HCT116 (cell line): ENCODE measurements at places on chromosomes 3 and 15.

DNA sequence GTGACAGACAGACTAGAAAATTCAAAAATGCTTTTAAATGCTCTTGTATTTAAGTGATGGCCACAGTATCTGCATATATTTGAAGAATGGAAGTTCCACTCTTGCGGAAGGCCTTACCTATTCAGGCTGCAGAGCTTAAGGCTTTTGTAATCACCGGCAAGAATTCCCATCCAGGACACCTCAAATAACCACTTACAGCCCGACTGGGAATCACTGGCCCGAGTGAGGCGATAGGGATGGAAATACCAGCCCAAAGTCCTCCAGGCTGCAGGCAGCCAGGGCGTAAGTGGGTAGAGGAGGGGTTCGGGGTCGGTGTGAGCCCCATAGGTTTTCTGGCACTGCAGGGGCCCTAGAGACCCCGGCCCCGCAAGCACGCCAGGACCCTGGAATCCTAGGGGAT is 9.5 kb downstream of the CMTM7 start:
- no peak for DNase-seq
- no peak overlapping the region for H3K4me3 ChIP-seq
- H3K27me3 ChIP-seq = no peaks in the 10 kb centered on the region
- H3K36me3 ChIP-seq = no peaks in the 10 kb centered on the region
- peaks cover 52% of the 10 kb centered on the region; the same call in 1 of the 2 replicates for H3K4me1 ChIP-seq
- H3K27ac ChIP-seq = no peak overlapping the region

- no peaks in the 10 kb centered on the region for H3K27me3 ChIP-seq
- no peaks in the 10 kb centered on the region for H3K36me3 ChIP-seq
- peak; percentile 54 for DNase-seq
- H3K27ac ChIP-seq = no peak overlapping the region
- H3K4me3 ChIP-seq = no peak overlapping the region
- H3K4me1 ChIP-seq = peaks cover 9% of the 10 kb centered on the region
Measured at GRCh38 chr3:169218314-169218983, 445.1 kb downstream of the MECOM start.

DNA sequence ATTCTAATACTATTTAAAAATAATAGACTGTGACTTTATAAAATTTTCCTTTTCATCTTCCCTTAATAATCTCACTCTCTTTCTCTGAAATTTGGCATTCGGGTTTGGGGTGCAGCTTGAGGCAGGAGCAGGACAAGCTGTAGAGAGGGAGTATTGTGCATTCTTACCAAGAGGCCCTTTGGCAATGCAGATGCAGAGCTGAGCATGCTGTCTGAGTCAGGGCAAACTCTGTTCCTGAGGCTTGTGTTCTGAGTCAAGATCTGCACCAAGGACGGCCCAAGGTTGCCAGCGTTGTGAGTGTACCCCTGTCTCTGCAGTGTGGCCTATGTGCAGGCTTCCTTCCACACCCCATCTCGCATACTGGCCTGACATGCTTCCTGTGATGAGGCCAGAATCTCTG is 343.8 kb upstream of the FRG2C start:
- H3K27ac ChIP-seq = no peak overlapping the region
- H3K4me1 ChIP-seq = no peaks in the 10 kb centered on the region
- H3K4me3 ChIP-seq = no peak overlapping the region
- DNase-seq = no peak
- no peaks in the 10 kb centered on the region for H3K36me3 ChIP-seq
- peaks cover 20% of the 10 kb centered on the region for H3K27me3 ChIP-seq

DNA sequence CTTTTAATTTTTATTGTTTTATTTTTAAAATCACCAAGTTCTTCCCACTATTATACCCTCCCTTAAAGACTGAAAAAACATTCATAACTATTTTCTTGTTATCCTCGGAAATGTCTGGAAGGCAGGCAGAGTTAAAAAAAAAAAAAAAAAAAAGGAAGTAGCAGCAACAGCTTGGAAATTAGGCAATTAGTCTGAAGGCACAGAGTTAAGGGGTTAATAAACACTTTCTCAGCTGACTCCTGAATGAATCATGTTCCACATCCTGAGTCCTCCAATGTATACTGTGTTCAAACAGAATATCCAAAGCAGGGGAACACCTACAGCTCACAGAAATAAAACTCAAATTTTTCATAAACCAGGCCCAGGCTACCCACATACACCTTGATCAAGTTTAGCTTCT is 5.8 kb downstream of the HEXA start:
- no peak overlapping the region for H3K4me3 ChIP-seq
- H3K36me3 ChIP-seq = no peaks in the 10 kb centered on the region
- no peaks in the 10 kb centered on the region for H3K27me3 ChIP-seq
- no peaks in the 10 kb centered on the region; the same call in 1 of the 2 replicates for H3K4me1 ChIP-seq
- H3K27ac ChIP-seq = no peak overlapping the region

GRCh38 chr15:55627730-55628368 is 39.7 kb upstream of the PYGO1 start:
- peak; percentile 92 for DNase-seq
- peak overlapping the region; percentile 54 for H3K27ac ChIP-seq
- H3K4me3 ChIP-seq = no peak overlapping the region
- peaks cover 27% of the 10 kb centered on the region for H3K4me1 ChIP-seq

GRCh38 chr3:14553871-14554270 is 13.7 kb upstream of the GRIP2 start:
- H3K27ac ChIP-seq = no peak overlapping the region
- H3K4me1 ChIP-seq = peaks cover 6% of the 10 kb centered on the region; the same call in 1 of the 2 replicates
- H3K27me3 ChIP-seq = no peaks in the 10 kb centered on the region
- H3K4me3 ChIP-seq = no peak overlapping the region
- no peaks in the 10 kb centered on the region for H3K36me3 ChIP-seq

- no peaks in the 10 kb centered on the region for H3K27me3 ChIP-seq
- DNase-seq = no peak
- no peaks in the 10 kb centered on the region for H3K4me1 ChIP-seq
- no peak overlapping the region for H3K4me3 ChIP-seq
Measured at GRCh38 chr3:174110761-174111160, 713.2 kb downstream of the NLGN1 start.

GRCh38 chr3:141485641-141486495 is 959 bp upstream of the RASA2 start:
- H3K4me1 ChIP-seq = peaks cover 12% of the 10 kb centered on the region
- no peak overlapping the region for H3K27ac ChIP-seq
- H3K36me3 ChIP-seq = no peaks in the 10 kb centered on the region
- no peaks in the 10 kb centered on the region for H3K27me3 ChIP-seq

- DNase-seq = no peak
- H3K4me3 ChIP-seq = no peak overlapping the region
- no peak overlapping the region for H3K27ac ChIP-seq
Measured at GRCh38 chr3:18740631-18741583, 315.8 kb upstream of the SATB1 start.

DNA sequence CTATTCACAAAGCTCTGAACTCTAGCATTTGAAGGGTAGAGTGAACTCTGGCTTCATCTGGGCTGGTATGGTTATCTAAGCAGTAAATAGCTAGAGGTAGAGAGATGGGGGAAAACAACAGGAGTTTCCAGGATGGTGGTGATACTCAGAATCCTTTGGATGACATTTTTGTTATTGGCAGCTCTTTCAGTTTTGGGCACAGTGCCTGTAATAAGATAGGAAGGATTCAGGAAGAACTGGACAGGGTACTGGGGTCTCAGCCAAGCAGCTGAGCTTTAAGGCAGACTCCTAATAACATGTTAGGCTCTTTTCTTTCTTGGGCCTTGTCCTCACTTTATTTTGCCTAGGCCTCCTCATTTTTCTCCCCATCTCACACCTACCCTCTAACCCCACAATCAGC is 338.5 kb downstream of the CADM2 start:
- no peaks in the 10 kb centered on the region for H3K27me3 ChIP-seq
- H3K4me1 ChIP-seq = no peaks in the 10 kb centered on the region
- no peaks in the 10 kb centered on the region for H3K36me3 ChIP-seq
- no peak overlapping the region for H3K4me3 ChIP-seq
- no peak overlapping the region for H3K27ac ChIP-seq

DNA sequence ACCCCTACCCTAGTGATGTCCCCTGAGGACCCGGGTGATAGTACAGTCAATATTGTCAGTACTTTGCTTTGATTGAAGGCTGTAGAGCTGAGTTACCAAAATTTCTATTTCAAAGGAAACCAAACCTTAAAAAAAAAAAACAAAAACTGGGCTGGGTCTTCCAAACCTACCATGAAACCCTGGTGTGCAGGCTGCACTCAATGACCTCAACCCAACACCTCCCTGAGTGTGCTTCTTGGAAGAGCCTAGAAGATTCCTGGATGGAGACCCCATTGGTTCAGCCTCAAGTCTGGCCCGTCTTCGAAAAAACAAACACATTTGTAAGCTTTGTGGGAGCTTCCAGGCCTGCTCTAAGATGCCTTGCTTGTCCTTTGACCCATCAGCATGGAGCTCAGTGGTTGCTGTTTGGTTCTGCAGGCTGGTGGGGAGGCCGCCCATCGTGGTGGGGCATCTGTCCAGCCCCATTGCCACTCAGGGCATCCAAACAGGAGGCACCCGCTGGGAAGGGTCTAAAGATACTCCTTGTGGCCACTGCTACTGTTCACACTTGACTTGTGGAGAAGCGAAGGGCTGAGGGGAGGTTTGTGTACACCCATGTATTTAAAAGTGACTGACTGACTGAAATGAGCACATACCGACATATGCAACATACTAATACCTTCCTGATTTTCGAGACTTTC is 32.2 kb downstream of the CRTAP start:
- H3K27ac ChIP-seq = no peak overlapping the region
- H3K27me3 ChIP-seq = no peaks in the 10 kb centered on the region
- DNase-seq = no peak
